ENCODE measurements at places on chromosomes 3 and 15.

DNA sequence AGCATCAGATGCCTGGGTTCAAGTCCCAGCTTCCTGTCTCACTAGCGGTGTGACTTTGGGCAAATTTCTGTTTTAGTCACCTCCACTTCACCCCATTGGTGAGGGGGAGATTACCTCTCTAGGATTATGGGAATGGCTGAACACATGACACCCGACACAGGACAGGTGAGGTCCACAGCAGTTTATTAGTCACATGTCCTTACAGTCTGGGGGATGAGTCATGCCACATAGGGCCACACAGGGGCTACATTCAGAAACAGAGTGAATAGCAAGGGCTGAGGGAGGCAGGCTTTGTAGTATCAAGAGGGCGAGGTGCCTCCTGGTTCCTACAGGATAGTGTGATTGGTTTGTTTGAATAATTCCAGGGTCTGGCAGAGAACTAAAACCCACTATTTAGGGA lies 15.2 kb upstream of the ITGA11 start:
- no peak for DNase-seq

GRCh38 chr3:187774185-187774789 lies 29.0 kb upstream of the BCL6 start:
- no peak for DNase-seq

- DNase-seq: no peak
Measured at GRCh38 chr15:57476533-57476975, 100.2 kb downstream of the CGNL1 start.

DNA sequence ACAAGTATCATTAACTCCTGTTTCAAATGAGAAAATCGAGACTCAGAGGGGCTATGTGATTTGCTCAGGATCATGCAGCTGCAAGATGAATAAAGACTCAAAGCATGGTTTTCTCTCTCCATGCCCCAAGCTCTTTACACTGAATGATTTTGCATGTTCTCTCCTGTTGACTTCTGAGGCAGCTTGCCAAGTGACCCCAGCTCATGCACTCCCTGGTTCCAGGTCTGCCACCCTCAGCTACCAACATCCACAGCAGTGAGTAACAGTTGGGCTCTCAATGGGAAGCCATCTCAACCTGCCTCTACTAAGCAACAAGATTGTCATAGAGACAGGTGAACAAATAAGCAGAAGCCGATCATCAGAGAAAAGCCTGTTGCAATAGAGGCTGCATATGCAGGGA lies 116.9 kb upstream of the GADL1 start:
- DNase-seq: peak; percentile 10

- no peak for DNase-seq
Measured at GRCh38 chr3:101377796-101378195, 57.4 kb upstream of the IMPG2 start.

DNA sequence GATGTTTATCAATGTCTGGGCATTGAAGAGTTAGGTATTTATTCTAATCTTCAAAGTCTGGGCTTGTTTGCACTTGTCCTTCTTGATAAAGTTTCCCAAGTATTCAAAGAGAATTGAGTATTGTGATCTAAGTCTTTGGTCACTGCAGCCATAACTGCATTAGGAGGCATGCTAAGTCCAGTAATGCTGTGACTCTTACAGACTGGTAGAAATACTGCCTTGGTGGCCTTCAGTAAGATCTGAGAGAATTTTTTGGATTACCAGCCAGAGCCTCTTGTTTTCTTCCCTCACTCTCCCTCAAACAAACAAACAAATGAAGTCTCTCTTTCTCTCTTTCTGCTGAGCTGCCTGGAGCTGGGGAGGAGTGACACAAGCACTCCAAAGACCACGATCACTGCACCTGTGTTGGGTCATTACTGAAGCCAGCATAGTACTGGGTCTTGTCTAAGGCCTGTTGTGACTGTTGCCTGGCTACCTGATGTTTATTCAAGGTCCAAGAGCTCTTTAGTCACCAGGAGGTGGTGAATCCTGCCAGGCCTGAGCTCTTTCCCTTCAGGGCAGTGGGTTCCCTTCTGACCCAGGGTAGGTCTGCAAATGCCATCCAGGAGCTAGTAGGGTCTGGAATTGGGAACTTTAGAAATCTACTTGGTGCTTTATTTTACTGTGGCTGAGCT lies 14.8 kb upstream of the RBP2 start:
- no peak for DNase-seq

- no peak for DNase-seq
Measured at GRCh38 chr3:141006344-141006743, 44.8 kb upstream of the SPSB4 start.

DNA sequence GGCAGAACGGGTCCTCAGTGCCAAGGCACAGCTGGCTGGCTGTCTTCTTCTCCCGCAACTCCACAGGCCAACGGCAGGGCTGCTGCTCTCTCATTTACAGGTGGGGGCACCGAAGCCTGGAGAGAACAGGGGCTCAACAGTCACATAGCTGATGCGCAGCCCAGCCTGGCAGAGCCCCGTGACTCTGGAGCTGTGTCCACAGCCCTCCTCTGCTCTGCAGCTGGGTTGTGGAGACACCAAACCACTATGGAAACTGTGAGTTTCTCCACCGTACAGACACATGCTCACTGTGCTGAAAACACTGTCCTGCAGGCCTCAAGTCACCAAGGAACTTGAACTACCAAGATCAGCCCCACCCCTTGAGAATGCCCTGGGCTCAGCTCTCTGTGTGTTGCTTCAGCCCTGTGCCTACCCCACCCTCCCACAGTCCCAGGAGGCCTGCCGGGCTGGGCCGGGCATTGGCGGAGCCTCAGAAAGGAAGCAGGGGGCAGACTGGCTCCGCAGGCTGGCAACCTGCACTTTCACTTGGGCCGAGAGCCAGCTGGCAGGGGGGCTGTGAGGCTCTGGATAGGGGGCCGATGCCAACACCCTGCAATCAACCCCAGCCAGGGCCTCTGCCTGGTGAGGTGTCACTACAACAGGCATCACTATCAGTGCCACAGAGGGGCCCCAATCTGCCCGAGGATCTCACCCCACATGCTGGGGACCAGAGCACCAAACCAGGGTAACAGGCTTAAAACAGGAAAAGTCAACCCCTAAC lies 113.7 kb upstream of the RPL32 start:
- peak; percentile 65 for DNase-seq

DNA sequence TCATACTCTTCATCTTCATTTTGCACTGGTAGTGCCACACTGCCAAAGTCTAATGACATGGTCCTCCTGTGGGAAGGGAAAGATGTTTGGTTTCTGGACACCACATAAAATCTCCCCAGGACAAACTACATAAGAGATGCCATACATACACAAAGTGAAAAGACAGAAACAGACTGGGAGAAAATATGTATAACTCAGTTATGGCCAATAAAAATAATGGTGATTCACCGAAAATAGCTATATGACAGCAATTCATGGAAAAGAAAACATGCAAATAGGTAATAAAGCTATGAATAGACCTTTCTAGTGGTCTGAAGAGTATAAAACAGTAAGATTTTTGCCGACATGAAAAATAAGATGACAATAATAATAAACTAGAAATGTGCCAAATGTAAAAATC lies 5.3 kb downstream of the CEP152 start:
- DNase-seq: no peak

GRCh38 chr15:76340803-76341365 lies 4.3 kb downstream of the ISL2 start:
- DNase-seq: peak; percentile 77

GRCh38 chr3:115982108-115982507 lies 358.8 kb downstream of the GAP43 start:
- no peak for DNase-seq

DNA sequence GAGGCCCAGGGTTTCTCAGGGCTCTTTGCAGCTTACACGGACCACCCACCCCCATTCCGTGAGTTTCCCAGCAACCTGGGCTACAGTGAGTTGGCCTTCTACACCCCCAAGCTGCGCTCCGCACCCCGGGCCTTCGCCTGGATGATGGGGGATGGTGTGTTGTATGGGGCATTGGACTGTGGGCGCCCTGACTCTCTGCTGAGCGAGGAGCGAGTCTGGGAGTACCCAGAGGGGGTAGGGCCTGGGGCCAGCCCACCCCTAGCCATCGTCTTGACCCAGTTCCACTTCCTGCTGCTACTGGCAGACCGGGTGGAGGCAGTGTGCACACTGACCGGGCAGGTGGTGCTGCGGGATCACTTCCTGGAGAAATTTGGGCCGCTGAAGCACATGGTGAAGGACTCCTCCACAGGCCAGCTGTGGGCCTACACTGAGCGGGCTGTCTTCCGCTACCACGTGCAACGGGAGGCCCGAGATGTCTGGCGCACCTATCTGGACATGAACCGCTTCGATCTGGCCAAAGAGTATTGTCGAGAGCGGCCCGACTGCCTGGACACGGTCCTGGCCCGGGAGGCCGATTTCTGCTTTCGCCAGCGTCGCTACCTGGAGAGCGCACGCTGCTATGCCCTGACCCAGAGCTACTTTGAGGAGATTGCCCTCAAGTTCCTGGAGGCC lies 5.4 kb downstream of the VPS18 start:
- DNase-seq: no peak

DNA sequence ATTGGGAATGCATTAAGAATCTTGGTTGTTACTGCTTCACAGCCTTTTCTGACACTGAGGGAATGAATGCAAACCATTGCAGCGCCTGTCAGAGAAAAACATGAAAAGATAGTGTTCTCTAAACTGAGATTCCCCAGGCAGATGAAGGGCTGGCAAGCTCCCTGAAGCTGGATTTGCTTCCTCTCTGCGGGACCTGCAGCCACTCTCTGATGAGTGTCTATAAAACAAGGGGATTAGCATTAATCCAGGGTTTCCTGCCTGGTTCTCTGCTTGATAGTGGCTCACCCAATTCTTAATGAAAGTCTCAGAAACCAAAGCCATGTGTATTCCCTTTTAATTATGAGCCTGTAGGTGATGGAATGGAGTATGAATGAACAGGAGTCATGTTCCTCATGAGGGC lies 344.3 kb upstream of the UMPS start:
- DNase-seq: no peak

DNA sequence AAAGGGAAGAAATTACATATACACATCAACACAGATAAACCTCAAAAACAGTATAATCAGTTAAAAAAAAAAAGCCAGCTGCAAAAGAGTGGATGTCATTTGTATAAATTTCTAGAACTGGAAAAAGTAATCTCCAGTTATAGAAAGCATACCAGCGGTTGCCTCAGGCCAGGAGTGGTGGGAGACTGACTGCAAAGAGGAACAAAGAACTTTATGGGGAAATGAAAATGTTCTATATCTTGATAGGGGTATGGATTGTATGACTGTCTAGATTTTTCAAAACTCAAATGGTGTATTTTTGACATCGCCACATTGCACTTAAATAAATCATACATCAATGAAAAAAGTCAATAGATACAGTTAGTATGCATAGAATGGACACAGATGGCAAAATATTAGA lies 241.6 kb downstream of the SCAPER start:
- no peak for DNase-seq

- no peak for DNase-seq
Measured at GRCh38 chr3:53818221-53819162, 27.7 kb downstream of the CHDH start.

GRCh38 chr3:138023754-138024153 lies 13.8 kb downstream of the CLDN18 start:
- no peak for DNase-seq

DNA sequence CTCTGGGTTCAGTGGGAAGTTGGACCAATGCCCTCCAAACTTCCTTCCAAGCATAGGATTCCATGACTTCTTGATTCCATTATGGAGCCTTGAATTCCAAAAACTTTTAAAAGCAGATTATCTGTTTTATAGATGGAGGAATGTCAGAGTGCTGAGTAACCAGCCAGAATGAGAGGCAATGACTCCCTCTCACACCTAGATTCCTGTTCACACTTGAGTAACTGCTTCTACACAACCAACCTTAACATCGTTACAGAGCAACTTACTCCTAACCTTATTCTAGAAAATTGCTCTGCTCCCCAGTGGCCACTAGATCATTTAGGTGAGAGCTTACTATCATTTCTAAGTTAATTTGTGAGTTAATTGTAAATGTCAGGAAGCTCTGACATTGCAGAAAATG lies 24.2 kb upstream of the NR2F2 start:
- DNase-seq: no peak

GRCh38 chr3:123068601-123069381 lies 2.0 kb downstream of the PDIA5 start:
- DNase-seq: no peak

DNA sequence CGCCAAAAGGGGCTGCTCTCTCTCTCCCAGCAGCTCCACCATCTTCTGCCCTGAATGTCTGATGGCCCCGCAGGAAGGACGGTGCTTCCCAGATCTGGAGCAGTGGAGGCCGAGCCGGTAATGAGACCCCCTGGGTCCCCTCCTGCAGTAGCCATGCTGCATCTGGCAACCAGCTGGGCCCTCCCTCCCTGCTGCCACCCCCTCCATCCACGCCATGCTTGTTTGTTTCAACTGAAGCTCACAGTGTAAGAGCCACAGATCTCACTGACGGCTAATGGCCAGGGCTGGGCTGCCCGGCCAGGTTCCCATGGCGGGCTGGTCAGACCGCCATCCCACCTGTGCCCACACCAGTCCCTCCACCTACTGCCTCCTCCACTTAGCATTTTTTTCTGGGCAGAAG lies 260.8 kb downstream of the UACA start:
- no peak for DNase-seq
